Gastroesophageal sphincter (tissue), 4 donors: ENCODE measurements at places on chromosomes 7 and 10.

DNA sequence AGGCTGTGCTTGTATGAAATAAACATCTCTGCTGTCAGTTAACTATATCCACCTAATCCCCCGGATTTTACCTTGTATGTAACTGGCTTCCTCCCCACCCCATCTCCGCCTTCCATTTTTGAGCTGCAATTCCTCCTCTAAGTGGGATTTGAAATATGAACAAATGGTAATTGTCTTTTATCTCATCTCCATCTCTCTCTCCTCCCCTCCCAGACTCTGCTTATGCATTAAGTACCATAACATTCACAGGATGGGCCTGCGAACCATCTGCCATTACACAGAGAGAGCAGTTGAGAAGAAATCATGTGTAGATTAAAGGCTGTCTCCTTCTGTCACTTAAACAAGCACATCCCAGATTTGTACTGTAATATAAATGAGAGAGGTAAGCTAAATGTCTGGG is 1169.9 kb downstream of the TYW1 start:
- ATAC-seq: no peak

- no peak for ATAC-seq
Observed at GRCh38 chr7:25895792-25896171, 256.2 kb upstream of the NFE2L3 start.

DNA sequence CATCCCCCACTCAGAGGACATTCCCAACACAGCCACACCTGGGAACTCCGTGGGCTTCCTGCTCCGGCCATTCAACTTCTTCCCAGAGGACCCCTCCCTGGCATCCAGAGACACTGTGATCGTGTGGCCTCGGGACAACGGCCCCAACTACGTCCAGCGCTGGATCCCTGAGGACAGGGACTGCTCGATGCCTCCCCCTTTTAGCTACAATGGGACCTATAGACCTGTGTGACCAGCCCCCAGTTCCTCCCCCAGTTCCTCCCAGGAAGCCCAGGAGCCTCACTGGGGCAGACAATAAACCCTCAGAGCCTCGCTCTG is 8.6 kb downstream of the AOC1 start:
- no peak for ATAC-seq

DNA sequence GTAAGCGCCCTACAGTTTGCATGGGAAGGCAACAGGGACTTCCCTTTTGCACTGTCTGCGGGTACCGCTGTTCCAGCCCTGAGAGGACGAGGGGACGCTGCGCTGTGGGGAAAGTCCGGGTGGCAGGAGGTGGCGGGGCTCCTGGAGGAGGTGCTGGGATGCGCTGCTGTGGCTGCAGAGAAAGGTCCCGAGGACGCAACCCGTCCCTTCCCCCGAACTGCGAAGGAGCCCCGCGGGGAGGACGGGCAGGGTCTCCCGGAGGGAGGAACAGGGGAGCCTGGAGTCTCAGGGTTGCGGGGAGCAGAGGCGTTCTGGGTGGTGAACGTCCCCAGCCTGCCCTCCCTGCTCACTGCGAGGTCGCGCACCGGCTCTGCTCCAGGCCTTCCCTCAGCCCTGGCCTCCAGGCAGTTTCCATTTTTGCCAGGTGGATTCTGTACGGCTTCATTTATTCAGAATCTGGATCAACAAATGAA is 91.6 kb downstream of the CXCL12 start:
- ATAC-seq: no peak

DNA sequence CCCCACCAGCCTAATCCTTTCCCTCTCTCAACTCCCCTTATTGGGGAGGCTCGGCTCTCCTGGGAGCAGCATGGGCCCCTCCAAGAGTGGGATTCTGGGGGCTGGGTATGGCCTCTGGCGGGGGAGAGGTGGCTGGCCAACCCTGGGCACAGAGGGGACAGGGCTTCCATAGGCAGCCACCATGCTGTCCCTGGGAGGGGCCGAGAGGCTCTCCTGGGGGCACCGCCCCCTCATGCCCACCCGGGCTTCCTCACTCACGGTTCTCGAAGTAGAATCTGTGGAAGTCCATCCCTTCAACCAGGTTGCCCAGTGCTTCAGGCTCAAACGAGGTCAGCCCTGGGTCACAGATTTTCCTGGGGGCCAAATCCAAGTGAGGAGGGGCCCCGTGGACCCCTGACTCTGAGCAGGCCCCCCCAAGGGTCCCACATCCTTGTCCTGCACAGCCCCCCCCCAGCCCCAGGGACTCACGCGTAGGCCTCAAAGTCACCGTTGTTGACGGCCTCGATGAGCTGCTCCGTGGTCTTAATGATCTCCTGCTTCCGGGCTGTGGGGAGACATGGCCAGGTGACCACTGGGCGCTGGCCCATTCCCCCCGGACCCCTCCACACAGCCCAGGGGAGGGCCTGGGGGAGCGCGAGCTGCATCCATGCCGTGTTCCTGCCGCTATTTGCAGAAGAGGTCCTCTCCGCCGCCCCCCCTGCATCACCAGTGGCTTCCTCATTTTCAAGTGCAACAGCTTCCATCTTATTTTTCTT is 19.8 kb downstream of the YKT6 start:
- no peak for ATAC-seq

GRCh38 chr10:3467052-3467951 is 294.7 kb upstream of the PITRM1 start:
- peak; percentile 63 for ATAC-seq

GRCh38 chr10:126124668-126125349 is 228.4 kb downstream of the FANK1 start:
- no peak for ATAC-seq

DNA sequence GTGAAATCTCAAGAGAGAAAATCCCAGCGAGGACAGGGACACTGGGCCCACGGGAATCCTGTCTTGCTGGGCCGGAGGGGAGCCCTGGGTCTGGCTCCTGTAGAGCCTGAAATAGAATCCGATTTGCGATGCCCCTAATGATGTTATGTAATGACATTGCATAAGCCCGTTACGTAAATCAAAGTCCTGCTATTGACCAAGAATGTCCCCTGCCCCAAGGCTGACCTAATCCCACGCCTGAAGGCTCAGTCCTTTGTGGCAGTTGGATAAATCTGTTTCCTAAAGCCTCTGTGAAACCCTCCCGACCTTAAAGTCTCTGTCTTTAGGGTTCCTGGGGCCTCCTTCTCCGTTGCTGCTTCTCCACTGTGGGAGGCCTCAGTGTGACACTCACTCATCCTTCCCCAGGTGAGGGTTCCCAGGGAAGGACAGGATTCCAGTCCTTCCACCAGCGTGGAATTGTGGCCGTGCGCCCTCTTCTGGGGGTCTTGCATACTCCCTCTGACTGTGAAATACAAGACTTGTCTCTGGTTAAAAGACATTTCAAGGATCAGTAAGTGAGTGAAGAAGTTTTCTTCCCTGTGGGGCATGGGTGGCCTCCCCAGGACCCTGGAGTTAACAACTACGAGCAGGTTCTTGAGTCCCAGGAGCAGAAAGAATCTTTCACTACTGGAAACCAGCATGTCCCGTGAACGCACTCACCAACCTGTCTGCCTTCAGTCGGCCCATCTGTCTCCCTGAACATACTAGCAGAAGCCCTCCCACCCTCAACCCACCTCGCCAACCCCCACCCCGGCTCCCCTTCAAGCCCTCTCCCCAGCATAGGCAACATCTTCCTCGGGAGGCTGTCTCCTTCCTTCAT is 19.8 kb downstream of the ZNF467 start:
- ATAC-seq: no peak

GRCh38 chr7:38169847-38170246 is 8.2 kb upstream of the STARD3NL start:
- ATAC-seq: no peak

DNA sequence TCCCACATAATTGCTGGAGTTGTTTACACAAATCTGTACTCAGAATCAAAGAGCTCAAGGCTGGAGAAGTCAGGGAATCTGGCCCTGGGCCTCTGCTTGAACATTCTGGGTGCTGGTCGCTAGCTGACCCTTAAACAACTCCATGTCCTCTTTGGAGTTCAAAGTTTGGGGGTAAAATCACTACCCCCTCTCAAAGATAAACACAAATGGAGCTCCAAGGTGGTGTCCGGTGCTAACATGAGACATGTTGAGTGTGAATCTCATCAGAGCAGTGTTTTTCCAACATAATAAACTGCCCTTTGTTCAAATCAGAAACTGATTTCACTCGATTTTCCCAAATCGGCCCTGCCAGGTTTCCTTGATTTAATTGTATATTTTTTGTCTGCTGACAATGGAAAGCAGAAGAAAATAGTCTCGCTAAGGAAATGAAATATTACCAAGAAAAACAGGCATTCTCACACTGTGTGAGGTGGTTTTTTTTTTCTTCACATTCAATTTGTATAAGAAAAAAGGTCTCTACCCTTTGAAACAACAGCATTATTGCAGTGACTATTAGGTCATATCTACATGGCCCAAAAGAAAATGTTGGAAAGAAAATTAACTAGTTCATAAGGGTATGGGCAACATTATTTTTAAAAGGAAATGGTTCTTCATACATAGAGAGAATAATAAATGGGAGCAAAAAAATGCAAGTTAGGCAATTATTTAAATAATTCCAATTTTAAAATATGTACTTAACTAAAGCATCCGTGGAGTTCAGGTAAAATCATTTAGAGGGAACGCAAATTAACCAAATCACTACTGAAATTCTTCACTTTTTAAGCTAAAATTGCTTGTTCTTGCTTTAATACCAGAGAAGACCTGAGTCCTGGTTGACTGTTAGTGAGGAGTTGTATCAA is 56.1 kb upstream of the CAPZA2 start:
- no peak for ATAC-seq

GRCh38 chr7:824081-824480 is 8.2 kb upstream of the SUN1 start:
- no peak for ATAC-seq

- no peak for ATAC-seq
Observed at GRCh38 chr7:130996833-130997231, 262.8 kb upstream of the KLF14 start.

DNA sequence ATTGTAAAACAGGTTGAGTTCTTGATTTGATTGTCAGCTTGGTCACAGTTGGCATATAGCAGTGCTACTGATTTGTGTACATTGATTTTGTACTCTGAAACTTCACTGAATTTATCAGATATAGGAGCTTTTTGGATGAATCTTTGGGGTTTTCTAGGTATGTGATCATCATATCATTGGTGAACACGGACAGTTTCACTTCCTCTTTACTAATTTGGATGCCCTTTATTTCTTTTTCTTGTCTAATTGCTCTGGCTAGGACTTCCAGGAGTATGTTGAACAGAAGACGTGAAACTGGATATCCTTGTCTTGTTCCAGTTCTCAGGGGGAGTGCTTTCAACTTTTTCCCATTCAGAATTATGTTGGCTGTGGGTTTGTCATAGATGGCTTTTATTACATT is 86.9 kb downstream of the EXOC4 start:
- ATAC-seq: no peak

DNA sequence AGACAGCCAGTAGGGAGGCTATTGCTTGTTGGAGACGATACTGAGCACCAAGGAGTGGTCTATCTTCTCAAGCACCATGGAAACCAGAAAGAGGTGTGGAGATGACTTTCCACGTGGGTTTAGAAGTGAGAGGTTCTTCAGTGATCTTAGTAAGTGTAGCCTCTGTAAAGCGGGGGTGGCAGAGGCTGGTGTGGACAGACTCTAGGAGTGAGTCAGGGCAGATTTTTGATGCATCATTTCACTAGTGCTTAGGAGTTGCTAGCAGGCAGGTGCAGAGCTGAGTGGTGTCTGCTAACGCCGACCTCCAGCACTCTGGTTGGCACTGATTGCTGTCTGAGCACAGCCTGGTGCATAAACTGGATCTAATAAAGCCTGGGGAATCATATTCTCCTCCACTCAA is 78.4 kb upstream of the ADO start:
- ATAC-seq: no peak

DNA sequence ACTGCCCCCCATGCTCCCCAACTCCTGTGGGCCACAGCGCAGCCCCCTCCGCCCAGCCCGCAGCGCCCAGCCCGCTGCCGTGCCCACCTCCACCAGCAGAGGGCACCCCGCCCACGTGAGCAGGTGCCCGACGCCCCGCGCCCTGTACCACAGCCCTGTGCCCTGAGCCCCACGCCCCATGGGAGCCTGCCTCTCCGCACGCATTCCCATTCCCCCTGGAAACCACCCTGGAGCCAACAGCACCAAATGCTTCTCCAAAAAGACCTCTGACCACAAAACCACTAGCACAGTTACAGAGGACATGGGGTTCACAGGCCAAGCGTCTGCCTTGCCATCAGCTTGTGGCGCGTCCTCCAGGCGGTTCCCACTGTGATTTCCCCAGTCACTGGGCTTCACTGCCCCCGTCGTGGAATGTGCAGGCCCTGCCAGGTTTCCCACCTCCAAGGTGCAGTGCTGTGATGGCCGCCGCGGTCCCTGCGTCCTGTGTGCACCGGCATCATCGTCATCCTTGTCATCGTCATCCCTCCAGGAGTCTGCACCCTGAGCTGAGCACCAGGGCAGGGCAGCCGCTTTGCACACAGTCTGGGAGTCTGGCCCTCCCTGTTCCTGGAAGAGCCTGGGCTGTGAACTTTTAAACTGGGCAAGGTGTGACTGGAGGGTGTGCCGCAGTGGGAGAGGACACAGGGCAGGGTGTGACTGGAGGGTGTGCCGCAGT is 61.7 kb downstream of the PWWP2B start:
- ATAC-seq: peak; percentile 61

GRCh38 chr10:79052291-79053080 is 16.3 kb upstream of the ZMIZ1 start:
- no peak for ATAC-seq

GRCh38 chr7:135493362-135493761 is 16.5 kb downstream of the CNOT4 start:
- ATAC-seq: no peak

DNA sequence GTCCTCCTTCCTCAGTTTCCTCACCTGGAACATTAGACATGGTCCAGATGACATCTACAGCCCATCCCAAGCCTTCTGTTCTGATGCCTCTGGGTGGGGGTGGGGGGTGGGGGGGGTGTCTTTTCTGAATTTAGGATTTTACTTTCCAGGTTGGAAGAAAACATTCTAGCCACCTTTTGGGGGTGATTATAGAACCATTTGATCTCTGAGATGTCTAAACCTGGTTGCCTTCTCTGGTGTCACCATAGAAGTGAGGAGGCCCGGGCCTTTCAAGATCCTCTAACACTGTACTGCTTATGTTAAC is 411.0 kb upstream of the ZMIZ1 start:
- ATAC-seq: no peak

GRCh38 chr10:29545122-29545521 is 89.6 kb downstream of the SVIL start:
- ATAC-seq: peak; percentile 28

DNA sequence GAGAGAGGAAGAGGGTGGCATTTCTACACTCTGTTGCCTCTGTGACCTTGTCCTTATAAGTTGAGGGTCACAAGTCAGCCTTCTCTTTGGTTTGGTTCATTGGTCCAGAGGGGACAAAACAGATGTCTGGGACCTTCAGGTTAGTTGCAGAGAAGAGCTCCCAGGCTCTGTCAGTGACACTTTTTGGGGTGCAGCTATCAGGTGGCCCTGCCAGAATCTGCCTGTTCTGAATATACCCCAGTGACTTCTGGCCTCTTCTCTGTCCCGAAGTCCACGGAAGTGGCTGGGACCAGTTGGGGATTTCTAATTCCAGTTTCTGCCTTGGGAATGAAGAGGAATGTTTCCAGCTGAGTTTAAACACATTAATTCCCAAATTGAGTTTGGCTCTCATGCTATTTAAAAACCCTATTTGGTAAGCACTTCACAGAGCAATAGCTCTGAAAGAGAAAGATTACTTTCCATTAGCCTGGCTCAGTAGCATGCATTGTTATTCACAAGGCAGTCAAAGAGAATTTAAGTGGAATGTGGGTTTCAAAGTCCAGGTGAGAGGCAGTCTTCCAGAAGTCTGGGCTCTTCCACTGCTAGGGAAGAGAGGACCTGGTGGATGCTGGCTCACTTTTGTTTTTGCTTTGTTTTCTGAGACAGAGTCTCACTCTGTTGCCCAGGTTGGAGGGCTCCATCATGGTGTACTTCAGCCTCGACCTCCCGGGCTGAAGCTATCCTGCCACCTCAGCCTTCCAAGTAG is 237.8 kb upstream of the GALNT17 start:
- ATAC-seq: no peak

GRCh38 chr7:22481726-22482125 is 18.3 kb downstream of the STEAP1B start:
- peak; percentile 23 for ATAC-seq
